ENCODE measurements at places on chromosomes 12 and 14.

GRCh38 chr14:99393059-99393655 lies 87.5 kb downstream of the SETD3 start:
- DNase-seq, result no peak

DNA sequence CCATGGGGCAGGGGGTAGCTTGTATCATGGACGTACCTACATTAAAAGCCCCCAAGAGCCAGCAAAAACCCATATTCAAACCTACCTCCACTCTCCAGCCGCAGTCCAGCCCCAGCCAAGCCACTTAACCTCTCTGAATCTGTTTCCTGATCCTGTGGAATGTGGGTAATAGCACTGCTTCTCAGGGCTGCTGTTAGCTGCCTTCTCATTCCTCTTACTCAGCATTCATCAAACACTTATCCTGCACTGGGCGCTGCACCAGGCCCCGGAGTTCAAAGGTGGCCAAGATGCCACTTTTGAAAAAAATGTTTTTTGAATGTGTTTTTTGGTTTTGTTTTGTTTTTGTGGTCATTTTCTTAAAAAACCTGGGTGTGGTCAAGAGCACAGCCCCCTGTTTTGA lies 237.4 kb downstream of the CHST11 start:
- no peak for DNase-seq

GRCh38 chr12:2389079-2389790 lies 336.4 kb downstream of the CACNA1C start:
- no peak for DNase-seq

GRCh38 chr14:101557811-101558738 lies 3.2 kb upstream of the DIO3 start:
- DNase-seq, result no peak

- DNase-seq, result no peak
Measured at GRCh38 chr12:121005346-121005815, 10.9 kb downstream of the C12orf43 start.

DNA sequence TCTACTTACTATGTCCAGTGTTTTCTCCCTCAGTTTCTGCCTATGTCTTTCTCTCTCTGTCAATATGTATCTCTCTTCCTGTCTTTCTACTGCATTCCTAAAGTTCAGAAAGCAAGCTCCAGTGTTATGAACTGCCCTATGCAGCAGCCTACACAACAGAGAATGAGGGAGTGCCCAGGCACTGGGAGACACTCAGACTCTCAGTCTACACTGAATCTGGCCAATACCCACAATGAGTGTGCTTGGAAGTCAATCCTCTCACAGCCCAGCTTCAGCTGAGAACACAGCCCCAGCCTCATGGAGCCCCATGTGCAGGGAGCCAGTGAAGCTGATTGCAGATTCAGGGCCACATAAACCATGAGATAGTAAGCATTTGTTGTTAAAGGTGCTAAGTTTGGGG lies 128.7 kb downstream of the ALG10 start:
- DNase-seq, result no peak

- no peak for DNase-seq
Measured at GRCh38 chr12:51152953-51153352, 20.0 kb downstream of the TFCP2 start.

- no peak for DNase-seq
Measured at GRCh38 chr12:53346491-53346890, 10.3 kb upstream of the SP7 start.

DNA sequence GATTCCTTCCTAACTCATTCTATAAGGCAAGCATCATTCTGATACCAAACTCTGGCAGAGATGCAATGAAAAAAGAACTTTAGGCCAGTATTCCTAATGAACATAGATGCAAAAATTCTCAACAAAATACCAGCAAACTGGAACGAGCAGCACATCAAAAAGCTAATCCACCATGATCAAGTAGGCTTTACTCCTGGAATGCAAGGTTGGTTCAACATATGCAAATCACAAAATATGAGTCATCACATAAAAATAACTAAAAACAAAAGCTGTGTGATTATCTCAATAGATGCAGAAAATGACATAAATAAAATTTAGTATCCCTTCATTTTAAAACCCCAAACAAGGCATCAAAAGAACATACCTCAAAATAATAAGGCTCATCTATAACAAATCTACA lies 98.9 kb downstream of the ACSS3 start:
- DNase-seq, result no peak

GRCh38 chr14:54387328-54387727 lies 9.5 kb upstream of the CDKN3 start:
- no peak for DNase-seq

DNA sequence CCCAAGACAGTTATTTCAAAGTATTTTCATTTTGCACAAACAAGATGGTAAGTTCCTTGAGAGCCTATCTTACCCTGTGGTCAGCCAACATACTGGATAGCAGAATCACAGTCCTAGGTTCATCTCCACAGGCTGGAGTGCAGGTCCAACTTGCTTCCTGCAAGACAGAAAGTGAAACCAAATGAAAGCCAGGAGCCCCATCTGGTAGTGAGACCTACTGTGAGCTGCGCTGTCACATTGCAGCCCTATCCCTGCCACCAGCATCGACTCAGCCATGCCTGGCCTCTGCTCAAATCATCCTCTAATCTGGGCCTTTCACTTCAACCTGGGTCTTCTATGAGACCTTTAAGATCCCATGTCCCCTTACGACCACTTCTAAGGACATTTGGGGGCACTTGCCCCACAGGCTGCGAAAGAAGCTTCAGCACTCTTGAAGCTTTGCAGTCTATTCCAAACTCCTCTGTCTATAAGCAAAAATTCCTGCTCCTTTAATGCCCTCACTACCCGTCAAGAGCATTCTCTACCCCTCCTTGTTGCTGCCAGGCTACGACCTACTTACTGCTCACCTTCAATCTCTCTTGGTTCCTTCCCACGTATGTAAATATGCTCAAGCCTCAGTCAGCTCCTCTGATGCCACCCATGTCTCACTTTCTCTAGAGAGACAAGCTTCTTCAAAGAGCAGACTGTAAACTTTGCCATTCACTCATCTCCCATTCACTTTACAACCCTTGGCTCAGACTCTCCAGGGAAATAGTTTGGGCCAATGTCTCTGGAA lies 55.9 kb upstream of the TSPAN11 start:
- DNase-seq, result no peak

GRCh38 chr14:64726585-64726890 lies 22.3 kb downstream of the PLEKHG3 start:
- peak; percentile 69 for DNase-seq

GRCh38 chr12:89880690-89881350 lies 172.2 kb upstream of the ATP2B1 start:
- DNase-seq, result no peak

DNA sequence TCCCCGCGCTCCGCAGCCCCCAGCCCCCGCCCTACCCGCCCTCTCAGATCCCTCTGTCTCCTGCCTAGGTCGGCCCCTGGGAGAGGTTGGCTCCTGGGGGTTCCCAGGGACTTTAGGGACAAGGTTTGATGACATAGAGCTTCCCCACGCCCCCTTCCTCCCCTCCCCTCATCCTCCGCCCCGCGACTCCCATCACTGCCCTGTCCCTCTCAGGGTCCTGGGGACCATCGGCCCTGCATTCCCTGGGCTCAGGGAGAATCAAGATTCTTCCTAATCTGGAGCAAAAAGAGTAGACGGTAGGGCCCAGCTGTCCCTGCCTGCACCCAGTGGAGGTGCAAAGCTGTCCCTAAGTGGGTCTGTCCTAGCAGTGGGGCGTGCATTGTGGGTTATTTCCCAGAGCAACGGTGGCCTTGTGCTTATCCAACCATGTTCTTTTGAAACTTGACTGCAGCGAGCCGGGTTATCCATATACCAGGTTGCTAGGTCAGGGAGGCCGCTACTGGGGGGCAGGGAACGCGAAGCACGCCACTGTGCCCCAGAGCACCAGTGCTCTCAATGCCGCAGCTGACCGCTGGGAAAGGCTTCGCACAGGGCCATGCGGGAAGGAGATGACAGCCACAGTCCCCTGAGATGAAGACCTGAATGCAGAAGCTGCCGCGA lies 124.4 kb upstream of the PRMT8 start:
- no peak for DNase-seq

GRCh38 chr14:63438065-63438757 lies 105.0 kb downstream of the PPP2R5E start:
- no peak for DNase-seq

- no peak for DNase-seq
Measured at GRCh38 chr14:80981156-80981555, 25.7 kb downstream of the TSHR start.

DNA sequence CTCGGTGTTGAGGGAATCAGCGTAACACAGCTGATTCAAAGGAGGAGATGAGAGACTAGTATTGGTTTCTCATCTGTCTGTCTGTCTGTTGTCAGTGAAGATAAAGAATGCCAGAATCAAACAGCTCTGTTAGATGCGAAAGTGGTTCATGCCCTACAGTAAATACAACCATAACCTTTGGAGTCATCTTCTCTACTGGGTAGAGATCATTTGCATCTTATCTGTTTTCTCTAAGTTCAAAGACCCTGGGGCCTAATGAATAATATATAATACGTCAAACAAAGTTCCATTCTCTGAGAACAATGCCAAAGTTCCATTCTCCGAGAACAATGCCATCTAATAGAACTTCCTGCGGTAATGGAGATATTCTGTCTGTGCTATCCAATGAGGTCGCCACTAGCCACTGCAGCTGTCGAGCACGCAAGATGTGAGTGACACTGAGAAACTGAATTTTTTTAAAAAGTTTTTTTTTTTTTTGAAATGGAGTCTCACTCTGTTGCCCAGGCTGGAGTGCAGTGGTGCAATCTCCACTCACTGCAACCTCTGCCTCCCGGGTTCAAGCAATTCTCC lies 6.6 kb downstream of the IL31 start:
- no peak for DNase-seq

DNA sequence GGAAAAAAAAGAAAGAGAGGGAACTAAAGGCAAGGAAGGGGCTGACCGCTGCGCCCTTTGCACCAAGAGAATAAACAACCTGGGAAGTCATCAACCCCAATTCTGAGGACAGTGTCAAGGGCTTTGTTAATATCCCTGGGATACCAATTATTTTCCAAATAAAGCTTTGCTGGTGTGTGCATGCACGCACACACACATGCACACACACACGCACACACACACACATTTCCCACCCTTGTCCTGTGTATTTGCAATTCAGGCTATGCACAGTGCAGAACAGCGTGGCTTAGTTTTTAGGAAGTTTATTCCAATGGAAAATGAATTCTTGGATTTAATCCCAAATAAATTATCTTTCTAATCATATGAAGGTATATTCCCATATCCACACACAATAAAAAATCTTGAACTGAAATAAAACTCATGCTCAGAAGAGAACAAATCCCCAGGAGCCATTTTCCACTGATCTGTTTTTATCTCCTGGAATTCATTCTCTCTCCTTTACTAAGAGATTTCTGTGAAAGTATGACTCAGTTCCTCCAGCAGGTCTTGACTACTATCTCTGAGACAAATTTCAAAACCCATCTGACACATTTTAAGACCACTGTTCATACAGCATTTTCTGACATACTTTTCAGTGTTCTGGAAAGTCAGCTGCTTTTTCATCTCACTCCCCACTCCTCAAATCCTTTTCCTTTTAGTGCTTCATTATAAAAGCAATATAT lies 334.4 kb upstream of the ATP2B1 start:
- no peak for DNase-seq

DNA sequence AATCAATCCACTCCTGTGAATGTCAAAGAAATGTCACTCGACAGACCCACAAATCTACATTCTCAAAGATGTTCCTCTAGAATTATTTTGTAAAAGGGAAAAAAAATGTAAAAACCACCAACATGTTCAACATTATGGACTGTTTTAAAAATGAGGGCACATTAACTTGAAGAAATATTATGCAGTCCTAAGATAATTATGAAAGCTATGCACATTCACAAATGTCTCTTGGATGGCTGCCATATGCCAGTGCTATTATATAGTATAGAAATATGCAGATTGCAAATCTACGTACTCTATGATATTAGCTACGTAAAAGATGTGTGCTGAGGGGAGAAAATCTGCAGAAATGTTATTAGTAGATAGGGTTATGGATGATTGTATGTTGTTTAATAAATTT lies 334.2 kb downstream of the BMP4 start:
- DNase-seq, result no peak

DNA sequence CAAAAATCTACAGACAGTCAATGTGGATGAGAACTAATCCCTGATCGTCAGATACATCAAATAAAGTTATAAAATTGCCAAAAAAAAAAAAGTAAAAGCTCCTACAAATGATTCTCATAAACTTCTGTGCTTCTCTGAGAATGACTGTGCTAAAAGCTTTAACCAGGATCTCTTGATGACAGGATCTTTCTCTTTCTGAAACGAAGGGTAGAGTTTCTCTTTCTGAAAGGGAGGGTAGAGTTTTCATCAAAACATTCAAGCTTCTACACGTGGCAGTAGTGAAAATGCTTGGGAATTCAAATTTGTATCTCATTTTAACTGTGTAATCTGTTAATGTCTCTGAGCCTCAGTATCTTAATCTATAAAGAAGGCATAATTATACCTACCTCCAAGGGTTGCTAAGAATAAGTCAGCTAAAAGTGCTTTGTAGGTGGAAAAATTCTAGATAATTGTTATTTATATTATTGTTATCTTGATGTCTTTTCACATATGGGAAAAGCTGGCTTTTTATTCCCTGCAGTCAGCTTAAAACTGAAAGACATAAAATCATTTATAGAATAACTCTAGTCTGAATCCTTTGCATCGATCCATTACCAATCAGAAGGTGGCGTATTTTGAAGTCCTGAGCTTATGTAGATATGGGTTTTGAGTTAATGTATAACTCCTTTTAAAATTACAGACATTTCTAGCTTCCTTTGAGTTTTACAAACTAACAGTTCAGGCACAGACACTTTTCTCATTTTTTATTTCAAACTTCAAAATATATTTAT lies 157.4 kb downstream of the DACT1 start:
- DNase-seq, result no peak

DNA sequence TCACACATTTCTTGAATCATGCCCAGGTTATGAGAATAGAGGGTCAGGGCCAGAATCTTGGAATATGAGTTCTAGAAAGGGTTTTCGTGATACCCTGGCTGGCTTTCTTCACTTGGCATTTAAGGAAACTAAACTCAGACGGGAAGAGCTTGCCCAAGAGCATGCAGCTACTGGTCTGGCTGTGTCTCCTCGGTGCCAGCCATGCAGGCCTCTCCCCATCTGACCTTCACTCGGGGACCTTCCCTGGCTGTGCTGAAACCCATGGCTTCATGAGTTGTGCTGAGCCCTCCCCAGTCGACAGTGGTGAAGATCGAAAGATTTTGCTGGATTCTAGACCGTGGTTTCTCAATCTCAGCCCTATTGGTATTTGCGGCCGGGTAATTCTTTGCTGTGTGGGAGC lies 38.0 kb downstream of the FOXN3 start:
- DNase-seq, result no peak

DNA sequence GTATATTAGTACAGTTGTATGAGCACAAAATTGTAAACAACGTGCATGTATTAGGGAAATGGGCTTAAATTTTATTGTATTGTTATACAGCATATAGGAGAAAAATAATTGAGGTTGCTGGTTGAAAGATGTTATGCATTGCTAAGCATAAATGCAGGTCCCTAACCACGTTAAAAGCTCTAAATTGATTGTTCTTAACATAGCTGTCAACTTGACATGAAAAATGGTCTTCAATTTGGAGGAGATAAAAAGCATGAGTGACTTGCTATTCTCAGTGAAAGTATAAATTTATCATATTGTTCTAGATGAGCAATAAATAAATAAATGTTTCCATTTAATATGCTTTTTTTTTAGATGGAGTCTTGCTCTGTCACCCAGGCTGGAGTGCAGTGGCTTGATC lies 506.6 kb upstream of the ATXN7L3B start:
- no peak for DNase-seq

- DNase-seq, result peak; percentile 51
Measured at GRCh38 chr12:13196130-13196921, at the start of gene EMP1. TSS of gene EMP1 (plus strand) at chr12:13196726. CDS start at chr12:13211511, 14,785 bp downstream.
